ENCODE measurements at places on chromosomes 2 and 18.

DNA sequence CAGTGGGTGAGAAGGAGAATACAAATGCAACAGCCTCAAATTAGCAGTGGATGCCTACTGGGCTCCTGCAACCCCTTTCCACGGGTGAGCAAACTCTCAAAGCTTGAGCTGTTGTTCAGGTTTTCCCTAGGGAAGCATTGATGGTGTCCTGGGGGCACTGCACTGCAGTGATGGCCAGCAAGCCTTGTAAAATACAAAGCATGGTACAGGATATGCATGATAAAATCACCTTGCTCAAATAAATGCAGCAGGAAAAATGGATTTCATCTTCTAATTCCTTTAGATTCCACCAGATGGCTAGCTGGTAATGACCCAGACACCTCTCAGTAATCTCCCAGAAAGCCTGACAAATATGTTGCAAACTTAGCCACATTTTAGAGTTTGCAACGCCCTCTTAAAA, 698.2 kb downstream of the TRIB2 start:
- DNase-seq: no peak

GRCh38 chr2:229715895-229716507, 1.6 kb upstream of the DNER start:
- no peak for DNase-seq

DNA sequence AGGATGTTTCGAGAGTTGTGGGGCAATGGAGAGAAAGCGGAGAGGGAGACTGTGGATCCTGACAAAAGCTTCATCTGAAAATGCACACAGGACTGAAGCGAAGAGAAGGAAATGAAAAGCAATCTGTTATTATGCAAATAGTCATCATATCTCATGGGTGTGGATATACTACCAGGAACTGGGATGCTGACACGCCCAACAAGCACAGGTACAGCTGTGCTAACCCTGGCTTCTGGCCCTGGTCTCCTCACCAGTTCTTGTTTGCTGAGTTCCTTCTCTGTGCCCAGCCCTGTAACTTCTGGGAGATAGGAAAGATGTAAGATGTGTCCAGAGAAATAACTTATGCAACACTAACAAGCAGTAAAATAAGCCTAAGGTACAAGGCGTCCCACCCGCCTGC, 358.8 kb downstream of the CMPK2 start:
- DNase-seq: no peak

DNA sequence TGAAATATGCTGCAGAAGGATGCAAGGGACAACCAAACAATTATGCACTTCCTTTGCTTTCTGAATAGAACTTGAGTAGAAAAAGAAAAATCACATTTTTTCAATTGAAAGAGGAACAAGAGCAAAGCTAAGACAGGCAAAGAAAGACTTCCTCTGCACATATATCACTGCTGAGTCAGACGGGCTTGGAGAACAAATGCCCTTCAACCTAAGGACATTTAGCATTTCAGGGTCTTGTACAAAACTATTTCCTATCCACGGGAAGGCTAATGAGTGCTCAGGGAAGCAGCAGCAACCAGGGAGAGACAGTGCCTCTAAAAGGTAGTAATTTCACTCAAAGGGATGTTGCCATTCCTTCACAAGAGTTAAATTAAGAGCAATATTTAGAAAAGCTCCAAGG, 570.0 kb upstream of the GCFC2 start:
- DNase-seq: no peak

- DNase-seq: no peak
Observed at GRCh38 chr2:238171575-238172187, 12.9 kb downstream of the ERFE start.

DNA sequence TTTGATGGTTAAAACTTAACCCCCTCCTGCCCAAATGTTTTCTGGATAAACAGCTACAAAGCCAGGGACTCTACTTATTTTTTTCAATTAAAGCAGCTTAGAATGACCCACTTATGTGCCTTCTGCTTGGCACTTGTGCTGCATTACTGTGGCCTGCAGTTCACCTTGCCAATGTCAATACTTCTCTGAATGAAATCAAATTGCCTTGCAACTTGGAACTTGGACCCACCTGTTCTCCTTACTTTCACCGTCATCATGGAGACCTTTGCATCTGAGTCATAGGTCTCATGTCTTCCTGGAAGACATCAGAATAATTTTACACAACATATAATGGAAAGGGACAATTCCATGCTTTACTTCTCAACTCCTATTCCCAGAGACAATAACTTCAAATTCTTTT, 92.1 kb upstream of the FHL2 start:
- DNase-seq: no peak

DNA sequence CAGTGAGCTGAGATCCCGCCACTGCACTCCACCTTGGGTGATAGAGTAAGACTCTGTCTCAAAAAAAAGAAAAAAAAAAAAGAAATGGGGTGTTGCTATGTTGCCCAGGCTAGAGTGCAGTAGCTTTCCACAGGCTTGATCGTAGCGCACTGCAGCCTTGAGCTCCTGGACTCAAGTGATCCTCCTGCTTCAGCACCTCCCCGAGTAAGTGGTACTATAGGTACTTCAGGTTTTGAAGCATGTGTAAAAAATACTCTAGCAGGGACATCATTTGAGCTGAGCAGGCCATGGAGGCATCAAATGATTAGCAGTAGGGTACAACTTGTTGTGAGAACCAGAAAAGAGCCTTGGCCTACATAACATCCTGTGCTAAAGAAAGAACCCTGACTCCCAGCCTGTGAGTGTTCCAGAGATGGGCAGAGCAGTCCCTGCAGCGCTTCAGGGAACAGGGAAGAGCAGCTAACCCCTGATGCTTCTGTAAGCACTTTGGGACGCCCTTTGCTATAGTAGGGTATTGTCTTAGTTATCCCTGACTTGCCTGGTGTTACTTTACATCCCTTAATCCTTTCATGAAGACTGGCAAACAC, 119.1 kb downstream of the NEDD4L start:
- DNase-seq: no peak

GRCh38 chr18:6751222-6751621, 21.7 kb downstream of the ARHGAP28 start:
- no peak for DNase-seq

- no peak for DNase-seq
Observed at GRCh38 chr18:939166-939565, 34.5 kb downstream of the ADCYAP1 start.

GRCh38 chr2:71277147-71277475, 50.2 kb upstream of the PAIP2B start:
- DNase-seq: no peak

DNA sequence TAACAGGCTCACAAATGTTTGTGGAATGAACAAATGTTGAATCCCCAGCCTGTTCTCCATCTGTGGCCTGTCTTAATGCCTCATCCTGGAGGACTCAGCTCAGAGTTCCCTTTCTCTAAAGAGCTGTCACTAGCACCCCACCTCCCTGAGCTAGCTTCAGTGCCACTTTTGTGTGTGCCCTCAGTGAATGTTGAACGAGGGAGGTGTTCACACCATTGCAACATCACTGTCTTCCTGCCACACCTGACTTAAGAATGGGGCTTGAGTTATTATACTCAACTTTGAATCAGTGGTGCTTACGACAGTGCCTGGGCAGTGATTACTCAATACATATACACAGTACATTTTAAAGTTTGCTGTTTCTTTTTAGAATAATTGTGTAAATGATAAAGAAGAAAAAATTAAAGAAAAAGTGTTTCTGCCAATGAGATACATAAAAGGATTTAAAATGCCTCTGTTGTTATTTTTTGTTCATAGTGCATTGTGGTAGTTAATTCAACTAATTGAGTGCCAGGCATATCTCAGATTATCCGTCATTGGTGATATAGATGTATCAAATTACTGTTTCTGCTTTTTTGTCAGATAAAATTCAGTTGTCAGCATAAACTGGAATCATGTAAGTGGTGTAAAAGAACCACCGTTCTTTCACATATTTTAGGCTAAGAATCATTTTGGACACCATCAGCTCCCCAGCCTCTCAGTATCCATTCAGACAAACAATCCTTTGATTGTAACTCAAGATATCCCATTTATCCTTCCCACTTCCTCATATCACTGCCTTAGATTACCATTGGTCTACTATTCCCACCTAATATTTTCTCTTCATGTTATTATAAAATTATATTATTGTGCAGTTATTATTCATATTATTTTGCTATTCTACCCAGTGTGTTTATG, 304.7 kb downstream of the PTPRM start:
- no peak for DNase-seq

DNA sequence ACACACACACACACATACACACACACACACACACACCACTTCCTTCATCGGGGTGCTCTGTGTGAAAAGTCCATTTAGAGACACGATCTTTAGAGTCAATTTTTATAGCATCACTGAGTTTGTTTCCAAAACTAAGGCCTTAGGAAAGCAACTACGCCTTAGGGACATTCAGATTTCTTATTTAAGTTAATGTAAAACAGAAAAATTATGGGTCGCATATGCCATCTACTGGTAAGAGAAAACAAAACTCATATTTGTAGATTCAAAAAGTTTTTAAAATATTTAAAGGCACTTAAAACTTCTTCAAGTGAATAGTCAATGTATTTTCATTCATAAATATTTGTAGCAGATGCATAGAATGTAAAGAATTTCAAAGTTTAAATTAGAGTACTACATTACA, 166.2 kb downstream of the ATAD2B start:
- DNase-seq: no peak

DNA sequence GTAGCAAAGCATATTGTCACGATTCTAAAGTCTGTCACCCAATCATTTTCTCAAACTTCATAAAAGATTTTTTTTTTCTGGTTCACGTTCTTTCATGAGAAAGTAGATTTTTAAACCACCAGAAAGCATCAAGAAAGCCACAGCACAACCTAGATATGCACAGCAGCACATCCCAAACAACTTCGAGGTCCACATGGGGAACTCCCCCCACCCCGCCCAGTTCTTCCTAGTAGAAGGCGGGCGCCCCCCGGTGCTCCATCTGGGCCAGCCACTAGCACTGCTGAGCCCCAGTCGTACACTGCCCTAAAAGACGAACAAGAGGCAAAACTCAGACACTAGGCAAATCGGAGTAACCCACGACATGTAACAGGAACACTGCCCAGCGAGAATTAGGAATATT, 15.5 kb downstream of the HDLBP start:
- no peak for DNase-seq

GRCh38 chr2:113910110-113910717, 20.3 kb downstream of the ACTR3 start:
- no peak for DNase-seq

- no peak for DNase-seq
Observed at GRCh38 chr18:66457245-66457644, 146.6 kb downstream of the CDH19 start.

- no peak for DNase-seq
Observed at GRCh38 chr18:27178424-27178823, 6.7 kb downstream of the CHST9 start.

Data from iPS DF 6.9 (cell line).